ENCODE measurements at places on chromosomes 6 and 20.

GRCh38 chr20:5090191-5090590 is 29.6 kb downstream of the PCNA start:
- no peak for DNase-seq

DNA sequence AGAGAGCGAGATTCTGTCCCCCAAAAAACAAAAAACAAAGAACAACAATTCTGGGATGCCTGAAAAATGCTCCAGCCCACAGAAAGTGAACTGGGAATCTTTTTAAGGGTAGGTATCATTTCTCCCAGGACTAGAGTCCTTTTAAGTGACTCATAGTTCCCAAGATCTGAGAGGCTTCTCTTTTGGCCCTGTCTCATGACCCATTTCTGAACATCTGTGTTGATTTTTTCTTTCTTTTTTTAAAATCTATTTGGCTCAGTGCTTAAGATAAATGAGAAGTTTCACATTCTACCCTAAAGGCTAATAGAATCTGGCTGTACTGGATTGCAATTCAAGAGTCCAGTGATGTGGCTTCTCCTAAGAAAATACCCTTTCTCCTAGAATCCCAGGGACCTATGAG is 217.6 kb upstream of the FOXQ1 start:
- peak; percentile 60 for DNase-seq

DNA sequence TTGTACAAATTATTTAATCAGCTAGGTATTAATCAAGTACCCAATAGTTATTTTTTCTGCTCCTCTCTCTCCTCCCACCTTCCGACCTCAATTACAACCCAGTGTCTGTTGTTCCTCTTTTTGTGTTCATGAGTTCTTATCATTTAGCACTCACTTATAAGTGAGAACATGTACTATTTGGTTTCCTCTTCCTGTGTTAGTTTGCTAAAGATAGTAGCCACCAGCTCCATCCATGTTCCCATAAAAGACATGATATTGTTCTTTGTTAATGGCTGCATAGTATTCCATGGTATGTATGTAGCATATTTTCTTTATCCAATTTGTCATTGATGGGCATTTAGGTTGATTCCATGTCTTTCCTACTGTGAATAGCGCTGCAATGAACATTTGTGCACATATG is 652.8 kb upstream of the CITED2 start:
- DNase-seq, result no peak

DNA sequence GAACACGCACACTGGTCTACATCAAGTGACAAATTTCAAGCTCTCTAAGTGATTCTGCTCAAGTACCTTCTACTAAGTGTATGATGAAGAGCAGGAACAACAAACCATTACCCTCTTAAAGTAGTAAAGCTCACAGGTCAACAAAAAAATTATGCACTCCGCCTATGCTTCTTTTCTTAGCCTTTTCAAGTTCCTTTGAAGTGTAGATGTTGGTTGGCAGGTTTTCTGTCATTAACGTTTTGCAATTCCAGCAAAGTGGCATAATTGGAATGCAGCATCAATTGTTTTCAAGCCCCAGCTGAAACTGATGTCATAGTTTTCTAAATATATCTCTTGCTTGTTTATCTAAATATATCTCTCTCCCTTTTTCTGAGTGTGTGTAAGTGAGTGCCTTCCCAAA is 396.9 kb upstream of the EYS start:
- no peak for DNase-seq

DNA sequence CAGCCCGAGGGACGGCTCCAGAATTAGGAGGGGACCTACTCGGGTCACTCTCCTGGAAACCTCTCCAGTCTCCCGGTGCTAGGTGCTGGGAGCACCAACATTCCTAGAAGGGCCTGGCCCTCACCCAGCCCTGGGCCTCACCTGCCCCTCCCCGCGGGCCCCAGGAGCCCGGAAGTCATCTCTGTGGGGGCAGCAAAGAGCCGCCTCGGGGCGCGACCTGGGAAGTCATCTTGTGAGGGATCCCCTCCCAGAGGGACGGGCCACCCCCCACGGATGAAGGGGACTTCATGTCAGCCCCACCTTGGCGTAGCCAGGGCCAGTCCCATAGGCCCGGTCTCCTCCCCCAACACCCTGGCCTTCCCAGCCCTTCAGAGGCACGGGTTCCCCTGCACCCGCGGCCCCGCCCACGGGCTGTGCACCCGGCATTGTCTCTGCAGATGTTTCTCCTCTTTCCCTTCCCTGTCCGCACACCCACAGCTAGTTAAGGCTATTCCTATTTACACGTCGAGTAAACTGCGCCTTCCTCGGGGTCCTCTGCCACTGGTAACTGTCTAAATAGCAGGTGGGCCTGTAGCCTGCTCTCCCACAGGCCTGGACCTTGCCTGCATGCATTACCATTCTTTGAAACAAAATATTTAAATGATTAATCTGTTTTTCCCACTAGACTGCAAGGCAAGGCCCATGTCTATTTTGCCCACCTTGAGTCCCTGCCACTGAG is 896 bp upstream of the RNASET2 start:
- no peak for DNase-seq

DNA sequence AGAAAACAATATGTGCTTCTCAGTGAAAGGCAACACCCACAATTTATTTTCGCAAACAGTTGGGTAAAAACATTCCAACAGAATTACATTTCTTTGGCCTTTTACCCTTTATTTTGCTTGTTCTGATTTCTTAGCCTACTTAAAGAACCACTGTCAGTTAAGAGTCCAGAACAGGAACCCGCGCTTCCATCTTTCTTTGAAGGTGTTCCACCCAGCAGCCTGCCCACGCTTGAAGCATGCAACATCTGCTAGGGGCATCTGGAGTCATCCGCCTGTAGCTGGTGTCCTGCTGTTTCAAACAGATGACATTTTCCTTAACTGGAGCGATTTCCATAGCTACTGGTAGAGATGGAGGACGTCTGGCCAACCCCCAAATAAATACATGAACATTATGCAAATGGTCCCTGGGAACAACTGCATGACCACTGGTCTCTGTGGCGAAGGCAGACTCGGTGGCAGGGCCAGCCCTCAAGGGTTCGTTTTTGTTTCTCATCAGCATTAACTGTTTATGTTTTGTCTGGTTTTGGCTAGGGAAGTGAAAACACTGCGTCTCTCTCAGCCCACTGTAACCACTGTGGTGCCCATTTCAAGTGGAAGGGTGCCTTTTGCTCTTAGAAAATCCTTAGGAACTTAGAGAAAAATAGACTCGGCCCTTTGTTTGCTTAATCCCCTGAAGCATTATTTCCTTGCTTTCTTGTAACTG is 51.6 kb downstream of the LAMA4 start:
- DNase-seq, result no peak

DNA sequence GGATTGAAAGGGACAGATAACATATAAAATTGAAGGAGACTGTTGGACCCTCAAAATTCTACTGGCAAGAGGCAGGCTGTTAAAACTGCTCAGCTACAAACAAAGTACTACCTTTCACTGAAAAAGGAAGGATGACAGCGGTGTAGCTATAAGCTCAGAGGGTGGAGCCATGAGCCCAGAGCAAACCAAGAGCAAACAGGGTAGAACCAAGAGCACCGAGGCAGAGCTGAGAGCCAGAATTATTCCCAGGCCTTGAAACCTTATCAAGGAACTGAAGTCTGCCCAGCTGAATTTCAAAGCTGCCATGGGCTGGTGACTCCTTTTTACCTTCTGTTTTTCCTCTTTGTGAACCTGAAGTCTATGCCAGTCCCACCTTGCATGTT is 74.7 kb upstream of the SLC4A11 start:
- no peak for DNase-seq

- DNase-seq, result no peak
Measured at GRCh38 chr20:50191065-50191543, 474 bp downstream of the CEBPB start.
